ENCODE measurements at places on chromosomes 7 and 10. TPM values are rescaled to one million over a fixed set of nuclear protein-coding genes. Genes with fewer than 3 reads are reported as not detected.

DNA sequence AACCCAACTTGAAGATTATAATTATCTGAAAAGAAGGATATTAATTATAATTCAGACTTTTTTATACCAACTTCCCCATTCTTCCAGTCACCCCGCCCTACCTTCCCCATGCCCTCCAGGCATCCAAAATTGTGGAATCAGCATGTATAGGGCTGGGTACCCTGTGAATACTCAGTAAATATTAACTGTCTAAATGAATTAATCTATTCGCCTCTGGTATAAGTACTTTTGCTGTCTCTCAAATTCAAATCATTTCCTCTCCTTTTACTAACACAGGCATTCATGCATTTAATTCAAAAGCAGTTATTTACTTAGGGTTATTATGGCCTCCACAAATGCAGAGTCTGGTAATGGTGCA is 26.5 kb upstream of the GOT1 start:
- no peak for DNase-seq

DNA sequence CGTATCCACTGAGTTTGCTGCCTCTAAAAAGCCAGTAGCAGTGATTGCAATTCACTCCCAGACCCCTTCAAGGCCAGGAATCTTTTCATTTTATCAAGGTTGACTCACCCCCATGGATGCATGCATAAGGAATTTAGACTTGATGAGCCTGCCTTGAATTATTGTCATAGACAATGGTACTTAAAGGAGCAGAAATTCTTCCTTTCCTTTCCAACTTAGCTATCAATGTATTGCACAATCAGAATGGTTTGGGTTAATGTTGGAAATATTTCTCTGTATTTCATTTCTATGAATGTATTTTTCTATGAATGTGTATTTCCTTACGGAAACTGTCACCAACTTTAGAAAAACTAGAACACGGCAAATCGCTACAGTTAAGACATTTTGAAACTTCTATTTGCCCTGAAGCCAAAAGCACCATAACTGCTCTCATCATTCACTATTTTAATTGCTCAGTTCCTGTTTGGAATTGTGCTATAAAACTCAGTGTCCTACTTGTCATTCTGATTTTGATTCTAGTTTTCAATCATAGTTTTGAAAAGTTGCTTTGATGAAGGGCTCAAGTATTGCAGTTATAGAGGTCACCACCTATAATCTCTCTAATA is 355.7 kb upstream of the AKR1E2 start:
- DNase-seq = no peak

DNA sequence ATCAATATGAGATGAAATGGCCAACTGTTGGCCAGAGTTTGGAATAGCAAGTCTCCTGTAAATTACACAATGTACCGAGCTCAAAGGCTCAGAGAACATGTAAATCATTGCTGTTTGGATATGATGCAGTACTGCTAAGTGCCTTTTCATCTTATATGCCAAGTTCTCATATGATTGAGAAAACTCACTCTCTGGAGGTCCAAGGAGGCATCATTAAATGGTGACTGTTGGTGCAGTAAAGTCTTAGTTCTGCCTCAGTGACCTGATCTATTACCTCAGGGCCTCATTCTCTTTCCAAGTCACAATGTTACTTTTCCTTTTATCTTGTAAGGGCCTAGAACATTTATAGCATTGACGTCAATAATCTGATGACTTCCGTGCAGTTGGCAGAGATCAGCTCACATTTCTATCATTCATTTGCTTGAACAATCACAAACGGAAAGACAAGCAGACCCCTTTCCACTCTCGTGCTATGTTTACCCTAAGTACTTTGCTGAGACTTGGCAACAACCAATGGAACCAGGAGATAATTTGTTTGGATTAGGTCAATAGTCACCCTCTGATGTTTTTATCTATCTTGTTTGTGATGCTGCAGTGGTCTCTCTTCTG is 32.6 kb upstream of the PDK4 start:
- no peak for DNase-seq

- DNase-seq = no peak
These were observed 355.3 kb upstream of the AUTS2 start for GRCh38 chr7:69243016-69243415.

Gene OR9A2
- not detected for polyA plus RNA-seq

DNA sequence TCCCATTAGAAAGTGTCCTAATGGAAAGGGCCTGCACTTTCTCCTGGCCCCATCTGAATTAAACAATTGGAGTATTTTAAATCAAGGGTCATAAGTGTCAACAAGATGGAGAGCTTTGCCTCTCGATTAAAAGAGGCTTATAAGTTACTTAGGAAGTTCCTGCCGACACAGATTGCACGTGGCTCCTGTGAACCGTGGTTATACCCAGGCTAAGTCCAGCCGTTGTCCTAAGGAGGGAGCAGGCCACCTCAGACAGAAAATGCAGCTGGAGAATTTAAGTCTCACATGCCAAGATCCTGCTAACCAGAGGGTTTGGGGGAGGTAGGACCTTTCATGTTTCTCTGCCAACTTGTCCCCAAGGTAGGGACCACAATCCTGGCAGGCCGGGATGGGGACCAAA is 626.5 kb upstream of the GALNT17 start:
- DNase-seq = no peak

- DNase-seq = no peak
These were observed 66.4 kb upstream of the FGFR2 start for GRCh38 chr10:121664671-121665070.

- DNase-seq = no peak
These were observed 100.5 kb upstream of the SDK1 start for GRCh38 chr7:3200504-3200903.

DNA sequence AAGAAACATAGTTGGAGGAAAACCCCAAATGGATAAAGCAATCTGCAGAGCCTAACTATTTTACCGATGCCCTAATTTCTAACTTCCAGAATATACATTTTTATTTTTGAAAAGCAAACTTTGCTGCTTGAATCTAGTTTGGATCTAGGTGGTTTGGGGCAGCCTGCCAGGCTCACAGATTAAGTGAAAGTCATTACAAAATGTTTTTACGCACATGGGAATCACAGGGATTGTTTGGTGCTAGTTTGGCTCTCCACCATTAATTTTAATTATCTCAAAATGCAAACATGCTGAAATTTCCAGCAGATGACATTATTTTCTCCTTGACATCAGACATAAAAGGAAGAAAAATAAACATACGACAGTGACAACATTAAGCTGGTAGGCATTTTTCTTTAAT is 166.7 kb upstream of the INHBA start:
- DNase-seq = no peak

DNA sequence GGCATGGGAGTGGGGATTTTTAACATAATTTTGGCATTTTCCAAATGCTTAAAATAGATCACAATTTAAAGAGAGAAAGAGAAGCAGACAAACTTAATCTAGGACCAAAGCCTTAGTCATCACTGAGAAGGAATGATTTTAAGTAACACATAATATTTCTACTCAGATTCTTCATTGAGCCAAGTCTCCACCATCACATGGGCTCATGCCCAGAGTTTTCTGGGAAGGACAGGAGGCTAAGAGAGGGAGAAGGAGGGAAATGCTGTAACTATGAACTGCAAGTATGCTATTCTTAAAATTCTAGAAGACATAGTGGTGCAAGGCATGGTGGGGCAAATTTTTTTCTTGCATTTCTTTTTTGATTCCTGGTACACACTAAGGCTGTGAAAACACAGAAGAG is 23.8 kb upstream of the UBE2D1 start:
- DNase-seq = no peak

DNA sequence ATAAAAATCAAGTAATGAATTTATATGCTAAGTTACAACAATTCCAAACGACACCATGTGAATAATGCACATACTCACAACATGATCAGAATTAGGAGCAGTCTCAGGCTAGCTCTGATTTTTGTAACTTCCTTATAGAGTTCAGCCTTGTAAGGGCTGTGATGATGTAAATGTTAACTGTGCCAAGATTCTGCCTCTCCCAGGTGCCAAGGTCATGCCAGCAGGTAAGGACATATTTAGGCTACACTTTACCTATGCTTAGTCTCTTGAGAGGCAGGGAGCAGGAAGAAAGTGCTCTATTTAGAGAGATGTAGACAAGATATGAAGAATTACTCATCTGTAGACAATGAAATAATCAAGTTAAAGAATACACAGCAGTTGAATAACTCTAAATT is 53.6 kb upstream of the AGR3 start:
- DNase-seq = no peak

DNA sequence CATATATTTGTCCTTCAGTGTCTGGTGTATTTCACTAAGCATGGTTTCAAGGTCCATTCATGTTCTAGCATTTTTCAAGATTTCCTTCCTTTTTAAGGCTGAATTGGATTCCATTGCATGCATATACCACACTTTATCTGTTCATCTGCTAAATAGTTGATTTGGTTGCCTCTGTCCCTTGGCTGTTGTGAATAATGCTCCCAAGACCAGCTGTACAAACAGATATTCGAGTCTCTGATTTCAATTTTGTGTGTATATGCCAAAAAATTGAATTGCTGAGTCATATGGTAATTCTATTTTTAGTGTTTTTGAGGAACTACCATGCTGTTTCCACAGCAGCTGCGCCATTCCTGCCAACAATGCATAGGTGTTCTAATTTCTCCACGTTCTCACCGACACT is 216.4 kb downstream of the NRG3 start:
- DNase-seq = no peak

GRCh38 chr10:121449482-121449924 is 148.7 kb downstream of the FGFR2 start:
- DNase-seq = no peak

Gene NCOA4
- 131 TPM for polyA plus RNA-seq

- DNase-seq = no peak
These were observed 22.6 kb downstream of the ZNF786 start for GRCh38 chr7:149067869-149068268.

- peak; percentile 91 for DNase-seq
These were observed 7.1 kb upstream of the AMZ1 start for GRCh38 chr7:2680792-2681490.

- DNase-seq = peak; percentile 13
These were observed 283.6 kb downstream of the ADRA2A start for GRCh38 chr10:111360260-111360925.

DNA sequence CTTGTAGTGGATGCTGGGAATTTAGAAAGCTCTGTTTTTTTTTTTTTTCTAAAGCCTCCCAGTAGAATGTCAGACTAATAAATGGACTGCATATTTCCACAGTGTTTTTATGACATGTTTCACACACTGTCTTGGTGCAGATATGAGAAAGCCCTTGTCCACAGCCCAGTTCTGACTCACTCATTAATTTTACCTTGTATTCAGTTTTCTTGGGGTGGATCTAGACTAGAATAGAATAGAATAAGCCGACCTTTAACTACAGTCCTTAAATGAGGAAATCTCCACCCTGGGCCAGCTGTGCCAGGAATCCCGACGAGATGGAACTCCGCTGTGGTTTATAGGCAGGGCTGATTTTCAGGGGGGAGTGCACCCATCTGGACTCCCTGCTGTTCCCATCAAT is 274.7 kb downstream of the NRG3 start:
- no peak for DNase-seq

GRCh38 chr7:133789974-133790373 is 337.2 kb upstream of the LRGUK start:
- no peak for DNase-seq

DNA sequence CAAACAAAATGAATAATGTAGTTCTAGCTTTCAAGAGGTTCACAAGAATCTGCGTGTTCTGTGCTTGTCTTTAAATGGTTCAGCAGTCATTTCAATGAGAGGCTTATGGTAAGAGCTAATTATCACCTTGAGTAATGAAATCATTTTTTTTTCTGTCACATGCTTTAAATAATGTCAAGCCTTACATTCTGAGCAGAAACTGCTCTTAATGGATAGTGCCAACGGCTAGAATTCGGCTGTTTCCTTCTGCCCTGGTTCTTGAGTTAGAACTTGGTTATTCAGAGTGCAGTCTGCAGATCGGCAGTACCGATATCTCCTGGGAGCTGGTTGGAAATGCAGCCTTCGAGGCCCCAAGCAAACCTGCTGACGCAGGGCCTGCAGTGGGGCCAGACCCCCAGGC is 316.2 kb downstream of the CAMK1D start:
- no peak for DNase-seq

Gene HTR5A
- 0.06 TPM for polyA plus RNA-seq

GRCh38 chr7:30136743-30137485 is 2.1 kb downstream of the MTURN start:
- no peak for DNase-seq

Gene AGMO
- 0.39 TPM for polyA plus RNA-seq

Gene FEZF1
- not detected for polyA plus RNA-seq

GRCh38 chr7:82056282-82056681 is 286.4 kb upstream of the HGF start:
- no peak for DNase-seq

- no peak for DNase-seq
These were observed 36.0 kb downstream of the LMTK2 start for GRCh38 chr7:98142658-98143057.

Gene MOGAT3
- not detected for polyA plus RNA-seq

Gene ST8SIA6
- 0.12 TPM for polyA plus RNA-seq

GRCh38 chr7:93856323-93856722 is 34.2 kb downstream of the TFPI2 start:
- no peak for DNase-seq

- DNase-seq = no peak
These were observed 352.4 kb downstream of the TCERG1L start for GRCh38 chr10:130958981-130959751.

DNA sequence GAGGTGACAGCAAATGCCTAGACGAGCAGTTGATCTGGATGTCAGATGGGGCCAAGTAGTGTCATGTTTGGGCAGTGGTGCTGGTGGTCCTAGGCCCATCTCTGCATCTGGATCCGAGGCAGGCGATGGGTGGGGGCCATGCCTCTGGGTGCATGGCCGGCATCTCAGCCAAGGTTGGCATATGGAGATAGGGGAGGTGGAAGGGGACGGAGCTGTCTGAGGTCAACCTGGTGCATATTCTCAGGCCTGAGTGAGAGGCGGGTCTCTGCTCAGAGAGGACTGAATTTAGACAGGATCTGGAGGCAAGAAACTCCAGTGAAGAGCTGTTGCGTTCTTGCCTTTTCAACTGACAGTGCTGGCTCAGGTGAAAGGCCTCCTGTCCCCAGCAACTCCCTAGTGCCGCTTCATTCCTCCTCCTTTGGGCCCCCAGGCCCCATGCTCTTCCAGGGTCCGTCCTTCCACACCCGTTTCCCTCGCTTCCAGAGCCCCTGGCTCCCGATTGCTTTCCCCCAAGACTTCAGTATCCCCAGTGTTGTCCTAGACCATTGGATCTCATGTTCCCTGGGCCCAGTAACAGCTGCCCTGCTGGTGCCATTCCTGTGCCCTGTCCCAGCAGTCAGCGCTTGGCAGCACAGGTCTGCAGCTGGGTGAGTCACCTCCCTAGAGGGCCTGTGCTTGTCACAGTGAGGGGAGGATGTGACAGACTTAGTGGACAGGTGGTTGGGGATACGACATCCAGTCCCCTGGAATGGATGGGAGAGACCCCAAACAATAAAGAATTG is 32.6 kb downstream of the GBX1 start:
- DNase-seq = no peak
